ENCODE measurements at places on chromosomes 4 and X.

GRCh38 chrX:150570512-150570911, 2.1 kb downstream of the MTM1 start:
- no peak for DNase-seq

- no peak for DNase-seq
Observed at GRCh38 chr4:81884986-81885385, 413.3 kb upstream of the RASGEF1B start.

- DNase-seq: no peak
Observed at GRCh38 chr4:7867701-7868435, 71.8 kb downstream of the AFAP1 start.

GRCh38 chrX:35670889-35671288, 127.3 kb upstream of the MAGEB16 start:
- DNase-seq: no peak

- DNase-seq: no peak
Observed at GRCh38 chrX:47169726-47170515, 23.7 kb upstream of the UBA1 start.

DNA sequence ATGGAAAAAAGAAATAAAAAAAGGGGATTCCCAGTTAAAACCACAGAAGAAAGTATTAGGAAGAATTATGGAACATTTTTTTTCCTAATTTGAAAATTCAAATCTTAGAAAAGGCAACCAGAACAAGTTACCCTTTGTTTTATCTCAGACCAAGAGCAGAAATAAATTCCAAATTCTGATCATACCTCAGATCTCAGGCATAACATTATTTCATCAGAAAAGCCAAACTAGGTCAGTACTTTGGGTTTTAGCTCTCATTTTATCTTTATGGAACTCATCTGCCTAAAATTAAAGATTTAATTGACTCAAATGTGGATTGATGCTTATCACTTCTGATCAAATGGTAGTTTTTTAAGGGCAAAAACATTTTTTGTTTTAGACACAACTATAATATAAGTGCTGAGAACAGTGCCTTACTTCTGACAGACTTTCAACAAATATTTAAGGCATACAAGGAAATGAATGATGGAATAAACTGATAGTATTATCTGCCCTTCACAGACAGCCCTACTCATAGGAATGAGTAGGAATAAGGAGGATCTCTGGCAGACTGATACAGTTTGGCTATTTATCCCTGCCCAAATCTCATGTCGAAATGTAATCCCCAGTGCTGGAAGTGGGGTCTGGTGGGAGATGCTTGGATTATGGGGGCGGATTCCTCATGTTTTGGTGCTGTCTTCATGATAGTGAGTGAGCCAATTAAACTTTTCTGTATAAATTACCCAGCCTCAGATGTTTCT, 245.3 kb upstream of the PITX2 start:
- DNase-seq: no peak

DNA sequence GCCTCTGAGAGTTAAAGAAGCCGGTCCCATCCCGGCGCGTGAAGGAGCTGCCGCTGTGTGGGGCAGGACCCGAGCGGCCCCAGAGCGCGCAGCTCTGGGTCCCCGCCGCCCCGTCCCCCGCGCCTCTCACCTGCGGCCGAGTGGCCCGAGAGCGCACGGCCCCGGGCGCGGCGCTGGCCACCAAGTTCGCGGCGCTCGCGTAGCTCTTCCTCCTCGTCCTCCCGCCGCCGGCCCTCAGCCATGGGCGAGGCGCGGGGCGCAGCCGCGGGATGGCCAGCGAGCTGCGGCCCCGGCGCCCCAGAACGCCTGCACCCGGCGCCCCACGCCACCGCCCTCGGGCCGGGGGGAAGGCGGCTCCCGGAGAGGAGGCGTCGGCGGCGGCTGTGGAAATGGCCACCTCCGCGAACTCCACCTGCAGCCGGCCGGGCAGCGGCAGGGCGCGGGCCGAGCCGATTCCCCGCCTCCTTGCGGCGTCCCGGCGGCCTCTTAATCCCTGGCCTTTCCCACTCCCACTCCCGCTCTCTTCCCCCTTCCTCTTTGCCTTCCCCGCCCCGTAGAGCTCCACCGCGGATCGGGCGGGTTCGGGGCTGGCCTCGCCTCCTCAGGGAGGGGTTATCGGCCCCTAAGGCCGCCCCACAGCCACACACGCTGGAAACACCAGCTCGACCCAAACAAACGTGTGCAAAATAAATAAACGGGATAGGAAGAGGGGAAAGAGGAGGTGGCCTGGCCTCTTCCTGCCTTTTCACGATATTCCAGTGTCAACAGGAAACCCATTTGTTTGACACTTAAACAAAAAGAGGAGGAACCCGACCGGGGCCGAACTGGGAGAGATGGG, at the start of gene SH3D19:
TSS of gene SH3D19 (minus strand) at position 495 of the 838 bp plus-strand sequence. CDS start at position 242, 253 bp downstream.
- no peak for DNase-seq

GRCh38 chrX:12469296-12469695, 321.9 kb upstream of the PRPS2 start:
- no peak for DNase-seq

- no peak for DNase-seq
Observed at GRCh38 chr4:147854154-147854553, 122.3 kb downstream of the ARHGAP10 start.

DNA sequence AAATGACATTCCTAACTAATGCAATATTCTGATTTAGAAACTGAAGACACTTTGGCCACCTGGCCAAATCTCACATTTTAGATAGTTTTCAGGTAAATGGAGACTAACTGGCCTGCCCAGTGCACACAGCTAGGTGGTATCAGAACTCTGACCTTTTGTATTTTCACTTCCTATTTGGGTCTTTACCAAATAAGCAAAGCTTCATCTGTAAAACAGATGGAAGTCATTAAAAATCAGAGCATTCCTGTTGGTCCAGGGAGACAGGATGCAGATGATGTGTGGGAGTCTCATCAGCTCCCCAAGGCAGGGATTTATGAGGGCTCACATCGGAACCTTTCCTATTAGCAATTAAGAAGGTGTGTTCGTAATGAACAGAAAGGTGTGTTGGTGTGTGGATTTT, 57.7 kb downstream of the ARHGAP10 start:
- no peak for DNase-seq

DNA sequence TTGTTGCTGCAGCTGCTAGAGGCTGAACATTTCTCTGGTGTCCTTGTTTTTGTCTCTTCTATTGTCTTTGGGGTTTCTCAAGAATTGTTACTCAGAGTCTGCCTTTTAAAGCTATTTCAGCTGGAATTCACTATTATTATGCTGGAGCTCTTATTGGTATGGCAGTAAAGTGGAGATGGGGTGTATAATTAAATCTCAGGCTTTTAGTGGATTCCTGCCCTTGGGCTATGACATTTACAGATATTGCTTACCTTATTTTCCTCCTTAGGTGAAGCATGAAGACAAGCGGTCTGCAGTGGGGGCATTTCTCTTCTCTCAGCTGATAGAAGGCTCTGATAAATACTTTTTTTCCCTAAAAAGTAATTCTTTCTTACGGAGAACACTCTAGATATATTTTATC, 1656.6 kb upstream of the IGFBP7 start:
- DNase-seq: no peak

GRCh38 chr4:167023364-167023925, 210.8 kb downstream of the SPOCK3 start:
- DNase-seq: no peak

DNA sequence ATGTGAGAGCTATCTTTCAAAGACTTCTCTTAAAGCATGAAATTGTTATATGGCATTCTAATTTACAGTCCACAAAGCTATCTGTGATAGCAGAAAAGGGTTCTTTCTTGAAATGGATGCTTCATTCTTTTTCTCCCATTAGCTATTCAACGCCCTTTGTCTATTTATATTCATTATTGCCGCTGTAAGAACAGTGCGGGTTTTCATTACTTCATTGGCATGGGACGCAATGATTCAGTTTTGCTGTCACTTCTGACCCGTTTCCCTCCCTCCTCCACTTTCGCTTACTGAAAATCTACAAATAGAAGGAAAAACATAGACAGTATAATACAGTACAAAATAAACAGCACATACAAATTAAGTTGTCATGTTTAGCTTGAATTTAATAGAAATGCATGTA, 394.6 kb downstream of the PCDH7 start:
- no peak for DNase-seq

GRCh38 chrX:127112726-127113125, 293.2 kb downstream of the PRR32 start:
- DNase-seq: no peak

- no peak for DNase-seq
Observed at GRCh38 chr4:93834249-93835066, 5.9 kb downstream of the ATOH1 start.

DNA sequence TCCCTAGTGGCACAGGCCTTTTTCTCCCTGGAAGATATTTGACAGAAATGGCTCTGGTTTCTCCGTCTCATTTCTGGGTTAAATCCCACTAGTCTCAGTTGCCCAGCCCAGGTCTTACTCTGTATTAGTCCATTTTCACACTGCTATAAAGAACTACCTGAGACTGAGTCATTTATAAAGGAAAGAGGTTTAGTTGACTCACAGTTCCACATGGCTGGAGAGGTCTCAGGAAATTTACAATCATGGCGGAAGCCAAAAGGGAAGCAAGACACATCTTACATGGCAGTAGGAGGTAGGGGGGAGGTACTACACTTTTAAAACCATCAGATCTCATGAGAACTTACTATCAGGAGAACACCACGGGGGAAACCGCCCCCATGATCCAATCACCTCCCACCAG, 81.9 kb downstream of the FHDC1 start:
- no peak for DNase-seq

- DNase-seq: no peak
Observed at GRCh38 chrX:79080141-79080540, 64.3 kb upstream of the GPR174 start.

DNA sequence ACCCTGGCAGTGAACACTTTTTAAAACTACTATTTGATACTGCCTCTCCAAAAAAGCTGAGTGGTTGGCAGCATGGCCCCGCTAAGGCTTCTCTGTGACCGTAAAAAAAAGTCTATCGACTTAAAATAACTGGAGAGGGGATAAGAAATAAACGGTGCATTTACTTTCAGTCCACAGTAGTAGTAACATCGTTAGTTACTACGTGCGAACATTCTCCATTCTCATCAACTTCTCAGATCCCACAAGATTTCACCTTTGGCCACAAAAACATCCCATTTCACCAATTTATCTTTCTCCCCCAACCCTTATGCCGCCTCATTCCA, 524 bp upstream of the EXOSC9 start:
- DNase-seq: no peak

DNA sequence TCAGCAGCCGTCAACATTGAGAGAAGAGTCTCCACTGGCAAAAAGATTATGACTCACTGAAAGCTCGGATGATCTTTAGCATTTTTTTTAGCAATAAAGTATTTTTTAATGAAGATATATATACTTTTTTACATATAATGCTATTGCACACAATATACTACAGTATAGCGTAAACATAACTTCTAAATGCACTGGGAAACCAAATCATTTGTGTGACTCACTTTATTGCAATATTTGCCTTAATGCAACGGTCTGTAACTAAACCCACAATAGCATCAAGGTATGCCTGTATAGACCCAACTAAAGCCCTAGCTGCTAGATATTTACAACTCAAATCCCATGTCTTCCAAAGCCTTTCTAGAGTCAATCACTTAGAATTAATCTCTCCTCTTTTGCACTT, 52.3 kb upstream of the EDNRA start:
- DNase-seq: no peak

GRCh38 chr4:55615008-55615407, 21.1 kb downstream of the NMU start:
- no peak for DNase-seq

All from CD8-positive, alpha-beta memory T cell (primary cell).